ENCODE measurements at places on chromosomes 1 and 21.
A peak's percentile ranks its signal among the peaks of the same experiment; 100 is the strongest.

DNA sequence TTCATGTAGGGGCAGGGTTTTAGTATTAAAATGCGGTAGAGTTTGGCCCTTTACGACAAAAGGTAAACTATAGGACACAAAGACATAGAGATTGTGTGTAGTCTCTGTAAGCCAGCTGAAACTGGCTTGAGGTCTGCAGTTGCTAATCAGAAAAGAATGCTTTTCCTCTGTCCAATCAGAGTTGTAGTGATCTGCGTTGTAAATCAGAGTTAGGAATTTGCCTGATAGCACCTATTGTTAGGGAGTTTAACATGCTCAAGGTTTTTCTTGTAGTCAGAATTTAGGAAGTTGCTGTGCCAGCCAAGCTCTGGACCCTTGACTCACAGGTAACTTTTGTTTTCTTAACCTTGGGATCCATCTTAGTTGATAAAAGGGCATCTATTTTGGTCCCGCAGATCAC is 61.2 kb upstream of the VTCN1 start:
- DNase-seq: no peak

DNA sequence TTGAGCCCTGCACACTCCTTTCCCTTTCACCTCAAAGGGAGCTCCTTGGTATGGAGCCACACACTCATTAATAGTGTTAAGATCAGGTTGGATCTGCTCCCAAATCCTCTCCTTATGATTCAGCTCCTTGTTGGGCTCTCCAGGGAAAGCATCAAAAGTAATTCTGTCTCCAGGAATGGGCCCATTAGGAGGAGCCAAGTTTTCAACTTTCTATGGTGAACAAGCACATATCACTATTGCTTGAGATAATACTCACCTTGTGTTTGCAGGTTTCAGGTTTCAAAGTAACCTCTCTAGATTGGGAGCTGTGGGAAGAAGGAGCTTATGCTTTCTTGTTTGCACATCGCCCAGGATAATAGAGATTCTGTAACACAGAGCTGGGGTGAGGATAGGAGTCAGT is 164.8 kb downstream of the TNFSF18 start:
- no peak for DNase-seq

- DNase-seq: no peak
Observed at GRCh38 chr1:200247518-200247917, 162.3 kb downstream of the ZNF281 start.

DNA sequence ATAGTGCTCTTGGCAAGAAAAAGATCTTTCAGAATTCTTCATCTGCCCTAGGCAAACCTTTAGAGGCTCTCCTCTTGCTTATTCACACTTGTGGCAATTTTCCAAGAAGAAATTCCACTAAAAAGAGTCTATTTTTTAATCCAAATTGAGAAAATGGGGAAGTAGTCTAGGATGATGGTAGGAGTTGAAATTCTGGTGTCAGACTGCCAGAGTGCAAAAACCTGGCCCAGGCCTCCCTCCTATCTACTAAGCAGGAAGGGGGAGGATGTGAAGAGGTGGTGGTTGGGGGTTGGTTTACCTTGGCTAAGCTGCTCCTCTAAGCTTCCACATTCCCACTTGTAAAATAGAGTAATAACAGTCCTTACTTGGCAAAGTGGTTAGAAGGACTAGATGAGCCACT is 120.6 kb upstream of the KCNJ15 start:
- no peak for DNase-seq

DNA sequence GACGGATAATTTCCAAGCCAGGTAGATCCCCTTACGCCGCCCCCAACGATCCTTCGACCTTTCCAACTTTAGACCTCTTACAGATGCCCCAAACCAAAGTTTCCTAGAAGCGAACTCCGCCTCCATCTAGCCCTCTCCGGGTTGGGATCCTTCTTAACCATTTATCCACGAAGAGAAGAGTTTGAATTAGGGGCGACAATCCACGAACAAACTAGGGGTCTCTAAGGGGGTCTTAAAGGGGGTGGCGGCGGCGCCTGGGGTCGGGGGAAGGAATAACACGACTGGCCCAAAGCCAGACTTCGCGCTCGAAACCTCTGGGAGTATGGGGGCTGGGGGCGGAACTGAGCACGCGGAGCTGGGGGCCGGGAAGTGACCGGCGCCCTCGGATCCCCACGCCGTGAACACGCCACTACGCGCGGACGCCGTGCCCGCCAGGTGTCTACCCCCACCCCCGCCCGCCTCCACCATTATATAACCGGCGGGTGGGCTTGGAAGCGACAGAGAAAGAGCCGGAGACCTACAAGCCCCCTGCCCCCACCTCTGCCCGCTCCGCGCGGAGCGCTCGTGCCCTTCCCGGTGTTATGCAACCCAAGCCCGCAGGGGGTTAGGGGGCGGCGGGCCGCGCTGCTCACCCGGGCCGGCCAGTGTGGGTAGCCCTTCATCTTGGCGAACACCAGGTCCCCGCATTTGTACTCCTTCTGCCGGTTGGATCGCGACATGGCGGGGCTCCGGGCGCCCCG is 594 bp downstream of the HDGF start:
- peak; percentile 85 for DNase-seq

GRCh38 chr1:225481738-225482137 is 53.9 kb upstream of the LBR start:
- DNase-seq: no peak

DNA sequence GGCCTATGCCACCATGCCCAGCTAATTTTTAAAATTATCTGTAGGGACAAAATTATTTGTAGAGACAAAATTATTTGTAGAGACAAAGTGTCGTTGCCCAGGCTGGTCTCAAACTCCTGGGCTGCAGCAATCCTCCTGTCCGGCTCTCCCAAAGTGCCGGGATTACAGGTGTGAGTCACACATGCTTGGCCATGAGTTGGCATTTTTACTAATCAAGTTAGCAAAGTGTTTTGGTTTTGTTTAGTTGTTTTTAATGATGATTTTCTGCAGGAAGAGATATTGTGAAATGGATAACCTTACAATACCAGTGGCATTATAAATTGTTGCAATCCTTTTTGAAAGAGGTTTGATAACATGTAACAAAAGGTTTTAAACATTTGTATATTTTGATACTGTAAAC is 65.3 kb upstream of the MAGI3 start:
- no peak for DNase-seq

DNA sequence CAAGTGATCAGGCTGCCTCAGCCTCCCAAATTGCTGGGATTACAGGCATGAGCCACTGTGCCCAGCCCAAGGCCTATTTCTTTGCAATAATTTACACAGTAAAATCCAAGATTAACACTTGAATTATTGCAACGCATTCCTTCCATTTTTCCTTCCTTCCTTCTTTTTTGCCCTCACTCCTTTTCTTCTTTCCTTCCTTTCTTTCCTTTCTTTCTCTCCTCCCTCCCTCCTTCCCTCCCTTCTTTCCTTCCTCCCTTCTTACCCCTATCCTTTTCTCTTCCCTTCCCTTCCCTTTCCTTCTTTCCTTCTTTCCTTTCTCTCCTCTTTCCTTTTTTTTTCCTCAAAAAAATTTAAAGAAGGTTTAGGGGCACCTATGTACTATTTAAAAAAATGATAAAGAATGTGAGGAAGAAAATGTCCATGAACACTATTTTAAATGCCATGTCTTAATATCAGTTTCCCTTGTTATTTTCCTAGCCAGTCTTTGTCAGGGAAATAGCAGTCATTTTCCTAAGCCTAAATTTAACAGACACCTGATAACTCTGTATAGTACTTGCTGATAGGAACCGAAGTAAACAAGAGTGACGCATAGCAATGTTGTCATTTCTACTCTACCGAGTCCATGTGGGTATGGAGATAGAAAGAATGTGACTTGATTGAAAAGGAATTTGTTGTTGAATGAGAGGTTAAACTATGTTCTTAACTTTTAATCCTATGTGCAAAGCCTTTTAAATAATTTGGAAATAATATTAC is 79.8 kb upstream of the HMCN1 start:
- no peak for DNase-seq

- peak; percentile 58 for DNase-seq
Observed at GRCh38 chr1:204507317-204508105, 8.7 kb upstream of the MDM4 start.

GRCh38 chr1:241592273-241592958 is 47.8 kb downstream of the CHML start:
- no peak for DNase-seq

DNA sequence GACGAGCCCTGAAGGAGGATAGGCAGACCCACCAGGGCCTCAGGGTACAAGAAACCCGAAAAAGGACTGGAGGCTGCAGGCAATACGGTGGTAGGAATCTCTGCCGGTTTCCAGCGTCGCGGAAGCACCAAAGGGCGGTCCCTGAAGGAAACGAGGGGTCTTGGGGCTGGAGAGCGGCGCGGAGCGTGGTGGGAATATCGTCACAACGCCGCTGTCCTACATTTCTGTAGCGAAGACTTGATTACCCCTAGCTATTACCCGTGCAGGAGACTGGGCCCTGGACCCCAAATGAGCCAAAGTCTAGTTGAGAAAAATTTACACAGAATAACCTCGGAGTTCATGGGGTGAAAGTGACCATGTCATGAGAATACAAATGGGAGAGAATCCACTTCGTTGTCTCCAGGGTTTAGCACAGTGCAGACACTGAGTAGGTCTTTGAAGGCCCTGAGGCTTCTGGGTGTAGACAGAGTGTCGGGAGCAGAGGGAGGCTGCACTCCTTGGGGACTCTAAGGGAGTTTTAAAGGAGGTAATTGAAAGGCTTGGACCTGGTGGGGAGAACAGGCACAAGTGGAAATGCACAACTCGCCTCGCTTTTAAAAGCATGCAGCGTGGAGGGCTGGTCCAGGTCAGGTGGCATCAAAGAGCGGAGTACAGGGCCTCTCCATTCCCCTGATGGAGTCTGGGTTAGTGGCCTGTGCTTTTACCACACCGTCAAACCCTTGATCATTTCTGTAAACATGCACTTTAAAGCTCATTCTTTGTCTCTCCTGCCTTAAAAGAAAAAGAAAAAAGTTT is 1.5 kb downstream of the ATP1A1 start:
- no peak for DNase-seq

DNA sequence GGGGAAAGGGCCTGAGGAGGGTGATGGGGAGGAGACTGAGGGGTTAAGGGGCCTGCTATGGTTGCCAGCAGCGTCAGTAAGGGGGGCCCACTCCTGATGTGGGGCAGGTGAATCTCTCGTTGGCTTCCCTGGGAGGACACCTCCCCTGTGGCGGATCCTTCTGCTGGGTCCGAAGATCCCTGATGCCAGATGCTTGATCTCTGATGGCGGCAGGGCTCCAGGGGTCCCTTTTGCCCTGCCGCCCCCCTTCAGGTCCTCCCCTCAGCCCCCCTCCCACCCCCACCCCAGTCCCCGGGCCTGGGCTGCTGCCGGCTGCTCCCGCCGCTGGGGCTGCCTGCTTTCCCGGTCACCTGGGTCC is 219 bp downstream of the CELF3 start:
- no peak for DNase-seq

GRCh38 chr1:111110197-111110899 is 29.5 kb downstream of the DRAM2 start:
- DNase-seq: no peak

GRCh38 chr1:7576946-7577657 is 194.0 kb upstream of the VAMP3 start:
- DNase-seq: peak; percentile 83

GRCh38 chr1:117527566-117528102 is 78.2 kb upstream of the TENT5C start:
- no peak for DNase-seq

GRCh38 chr1:185474440-185475149 is 157.6 kb upstream of the IVNS1ABP start:
- DNase-seq: no peak

GRCh38 chr21:37848721-37849490 is 67.4 kb downstream of the KCNJ6 start:
- no peak for DNase-seq

DNA sequence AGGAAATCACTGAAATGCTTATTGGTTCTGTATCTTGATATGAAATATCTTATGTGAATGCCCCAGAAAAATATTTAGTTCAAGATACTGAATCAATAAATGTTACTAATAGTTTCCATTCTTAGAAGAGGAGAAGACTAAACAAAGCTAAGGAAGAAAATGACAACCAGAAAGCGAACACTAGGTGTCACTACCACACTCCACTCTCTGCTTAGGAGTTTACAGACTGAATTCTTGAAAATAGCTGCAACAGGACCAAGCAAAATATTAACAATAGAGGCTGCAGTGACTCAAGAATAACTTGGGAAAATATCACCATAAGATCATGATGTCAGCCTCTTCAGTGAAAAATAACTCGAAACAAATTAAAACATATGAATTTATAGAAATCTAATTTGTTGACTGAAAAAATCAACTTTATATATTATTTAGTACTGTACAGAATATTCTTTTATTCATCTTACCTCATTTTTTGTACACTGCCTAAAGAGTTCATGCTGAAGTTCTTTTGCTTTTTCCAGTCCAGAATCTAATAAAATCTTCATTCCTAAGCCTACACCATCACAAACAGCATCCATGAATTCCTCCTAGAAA is 61.6 kb downstream of the KIF14 start:
- peak; percentile 19 for DNase-seq

GRCh38 chr1:42258218-42258617 is 76.8 kb downstream of the FOXJ3 start:
- no peak for DNase-seq

GRCh38 chr1:177824508-177824982 is 145.3 kb downstream of the SEC16B start:
- no peak for DNase-seq

DNA sequence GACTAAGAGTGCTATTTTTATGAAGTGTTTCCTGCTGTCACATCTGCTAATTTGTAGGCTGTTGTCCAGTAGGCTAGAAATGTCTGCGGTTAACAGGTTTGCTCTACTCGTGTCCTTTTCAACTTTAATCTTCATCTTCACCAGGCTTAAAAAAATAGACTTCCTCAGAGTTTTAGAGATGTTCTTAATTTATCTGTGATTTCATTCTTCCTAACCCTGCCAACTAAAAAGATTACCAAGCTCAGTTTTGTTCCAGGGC is 66.8 kb downstream of the SASS6 start:
- DNase-seq: no peak

DNA sequence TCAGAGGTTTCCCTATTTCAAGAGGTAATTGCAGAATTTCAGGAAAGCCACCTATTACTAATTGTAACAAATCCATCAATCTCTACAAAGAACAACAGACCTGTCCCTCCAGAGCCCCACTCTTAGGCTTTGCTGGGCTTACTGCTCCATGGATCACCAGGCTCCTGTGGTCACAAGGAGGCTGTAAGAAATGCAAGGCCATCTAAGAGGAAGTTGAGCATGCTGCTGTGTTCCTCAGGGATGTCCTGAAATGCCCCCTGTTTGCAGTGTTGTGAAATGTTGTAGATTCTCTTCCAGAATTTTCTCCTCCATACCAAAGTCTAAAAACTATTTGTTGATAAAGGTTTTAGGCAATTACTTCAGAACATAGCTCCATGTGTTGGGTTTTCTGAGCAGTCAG is 24.4 kb upstream of the DUSP23 start:
- no peak for DNase-seq

- no peak for DNase-seq
Observed at GRCh38 chr1:224160171-224160682, 22.8 kb upstream of the DEGS1 start.

- no peak for DNase-seq
Observed at GRCh38 chr21:25615880-25616279, 8.6 kb upstream of the MRPL39 start.

All from H7 (cell line).